NAMALWA (cell line): ENCODE measurements at places on chromosomes 2 and 18.

DNA sequence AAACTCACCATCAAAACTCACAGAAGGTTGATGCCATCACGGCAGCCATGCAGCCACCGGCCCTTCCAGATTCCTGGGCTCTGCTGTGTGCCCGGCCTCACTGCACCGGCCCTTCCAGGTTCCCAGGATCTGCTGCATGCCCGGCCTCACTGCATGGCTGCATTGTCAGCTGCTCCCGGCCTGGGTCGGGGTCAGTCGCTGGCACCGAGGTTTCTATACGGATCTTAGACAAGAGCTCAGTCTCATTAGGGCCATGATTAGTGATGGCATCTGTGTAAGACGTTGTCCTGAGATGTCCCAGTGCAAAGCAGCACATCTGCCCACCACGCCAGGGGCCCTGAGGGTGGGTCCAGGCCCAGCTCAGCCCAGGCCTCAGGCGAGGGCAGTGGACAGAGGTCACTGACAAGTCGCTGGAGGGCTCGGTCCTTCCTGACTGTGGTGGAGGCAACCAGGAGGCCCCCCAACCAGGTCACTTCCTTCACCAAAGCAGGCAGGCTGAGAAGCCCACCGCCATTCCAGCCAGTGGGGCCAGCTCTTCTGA lies 29.4 kb downstream of the TMEM18 start:
- no peak for DNase-seq

DNA sequence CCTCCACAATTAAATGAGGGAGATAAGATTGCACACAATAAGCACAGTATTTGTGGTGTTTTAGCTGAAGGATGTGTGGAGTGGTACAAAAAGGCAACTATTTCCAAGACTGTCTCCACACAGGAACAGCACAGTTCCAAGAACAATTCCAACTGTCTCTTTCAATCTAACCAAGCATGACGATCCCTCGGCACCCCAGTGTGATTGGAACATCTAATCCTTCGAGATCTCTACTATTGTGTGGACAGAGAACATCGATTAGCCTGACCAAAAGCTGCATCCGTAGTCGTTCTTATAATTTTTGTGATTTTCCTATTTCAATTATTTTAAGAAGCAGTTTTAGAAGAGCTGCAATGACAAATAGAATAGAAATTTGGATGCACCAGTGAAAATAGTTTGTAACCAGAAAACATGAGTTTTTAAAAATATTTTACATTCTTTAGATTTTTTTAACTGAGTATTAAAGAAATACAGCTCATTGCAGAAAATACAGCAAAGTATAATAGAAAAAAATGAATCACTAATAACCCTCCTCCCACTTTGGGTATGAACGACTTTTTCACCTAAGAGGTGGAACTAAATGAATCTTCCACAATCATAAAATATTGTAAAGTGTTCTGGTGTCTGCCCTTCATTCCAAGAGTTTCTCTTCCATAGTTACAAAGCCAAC lies 76.4 kb upstream of the CABLES1 start:
- no peak for DNase-seq

GRCh38 chr2:64398516-64399129 lies 55.3 kb upstream of the LGALSL start:
- DNase-seq = no peak

GRCh38 chr18:35827275-35827902 lies 145.1 kb upstream of the RMP24 start:
- no peak for DNase-seq

GRCh38 chr2:207107131-207107530 lies 58.6 kb downstream of the KLF7 start:
- DNase-seq = no peak

DNA sequence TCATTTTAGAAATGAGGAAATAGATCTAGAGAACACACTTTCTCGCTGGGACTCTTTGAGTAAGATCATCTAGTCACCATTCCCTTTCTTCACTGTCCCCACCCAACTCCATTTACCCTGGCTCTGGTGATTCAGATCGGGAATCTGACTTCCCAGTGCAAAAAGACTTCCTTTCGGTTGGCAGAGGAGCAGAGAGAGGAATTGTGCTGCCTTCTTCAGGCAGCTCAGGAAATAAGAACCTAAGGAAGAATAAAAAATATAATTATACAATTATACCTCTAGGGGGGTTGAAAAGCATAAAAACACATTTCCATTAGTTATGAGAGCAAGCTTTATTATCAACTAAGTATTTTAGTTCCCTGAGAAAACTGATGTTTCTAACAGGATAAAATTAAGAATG lies 9.3 kb upstream of the MPP4 start:
- DNase-seq = no peak

DNA sequence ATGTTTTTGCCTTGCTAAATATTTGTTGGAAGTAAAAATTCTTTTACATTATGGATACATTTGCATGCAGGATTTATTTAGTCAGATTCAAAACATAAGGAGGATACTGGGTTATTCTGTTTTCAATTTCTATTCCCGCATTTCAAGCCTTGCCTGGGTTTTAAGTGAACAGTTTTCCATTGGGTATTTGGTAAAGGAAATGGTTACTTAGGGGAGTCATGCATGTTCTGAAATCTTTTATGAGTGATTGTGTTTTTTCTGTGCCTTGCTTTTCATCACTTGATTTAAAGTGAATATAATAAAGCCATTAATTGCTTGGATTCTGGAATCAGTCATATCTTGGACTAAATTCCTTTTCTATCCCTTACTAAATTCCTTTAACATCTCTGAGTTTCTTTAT lies 12.0 kb upstream of the SP9 start:
- no peak for DNase-seq

DNA sequence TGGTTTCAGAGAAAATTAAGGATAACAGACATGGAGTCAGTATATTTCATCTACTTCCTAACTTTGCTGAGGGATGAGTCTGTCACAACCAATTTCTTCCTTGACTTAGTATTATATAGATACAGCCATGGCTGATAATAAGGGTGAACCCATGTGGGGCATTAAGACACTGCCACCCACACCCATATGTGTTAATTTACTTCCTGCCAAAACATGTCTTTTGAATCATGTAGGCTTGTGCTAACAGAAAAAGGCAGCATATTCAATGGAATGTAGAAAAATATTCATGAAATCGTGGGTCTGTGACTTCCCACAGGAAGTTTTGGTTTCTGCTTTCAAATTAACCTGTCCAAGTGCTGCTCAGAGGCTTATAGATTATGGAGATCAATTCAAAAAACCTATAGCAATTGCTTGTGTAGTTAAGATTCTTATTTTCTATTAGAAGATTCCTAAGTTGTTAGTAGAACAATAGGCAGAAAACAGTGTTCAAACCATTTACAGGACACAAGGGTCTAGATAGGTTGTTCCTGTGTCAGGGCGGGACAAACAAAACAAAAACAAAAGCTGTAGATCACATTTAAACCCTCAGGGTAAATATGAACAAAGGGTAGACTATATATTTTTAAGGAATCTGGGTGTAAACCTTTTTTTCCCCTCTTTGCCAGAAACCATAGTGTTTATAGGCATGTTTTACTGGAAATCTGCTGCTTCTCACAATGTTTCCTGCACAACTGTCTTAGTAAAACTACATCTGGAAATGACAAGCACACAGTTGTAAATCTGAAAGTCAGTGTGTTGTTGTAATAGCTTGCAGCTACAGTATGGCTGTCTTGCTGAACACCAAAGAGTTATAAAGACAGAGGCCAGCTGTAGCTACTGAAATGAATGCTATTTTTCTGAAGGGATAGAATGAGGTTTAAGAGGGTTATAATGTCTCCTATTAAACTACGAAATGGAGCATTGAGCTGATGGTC lies 691.2 kb downstream of the EPHA4 start:
- DNase-seq = no peak

DNA sequence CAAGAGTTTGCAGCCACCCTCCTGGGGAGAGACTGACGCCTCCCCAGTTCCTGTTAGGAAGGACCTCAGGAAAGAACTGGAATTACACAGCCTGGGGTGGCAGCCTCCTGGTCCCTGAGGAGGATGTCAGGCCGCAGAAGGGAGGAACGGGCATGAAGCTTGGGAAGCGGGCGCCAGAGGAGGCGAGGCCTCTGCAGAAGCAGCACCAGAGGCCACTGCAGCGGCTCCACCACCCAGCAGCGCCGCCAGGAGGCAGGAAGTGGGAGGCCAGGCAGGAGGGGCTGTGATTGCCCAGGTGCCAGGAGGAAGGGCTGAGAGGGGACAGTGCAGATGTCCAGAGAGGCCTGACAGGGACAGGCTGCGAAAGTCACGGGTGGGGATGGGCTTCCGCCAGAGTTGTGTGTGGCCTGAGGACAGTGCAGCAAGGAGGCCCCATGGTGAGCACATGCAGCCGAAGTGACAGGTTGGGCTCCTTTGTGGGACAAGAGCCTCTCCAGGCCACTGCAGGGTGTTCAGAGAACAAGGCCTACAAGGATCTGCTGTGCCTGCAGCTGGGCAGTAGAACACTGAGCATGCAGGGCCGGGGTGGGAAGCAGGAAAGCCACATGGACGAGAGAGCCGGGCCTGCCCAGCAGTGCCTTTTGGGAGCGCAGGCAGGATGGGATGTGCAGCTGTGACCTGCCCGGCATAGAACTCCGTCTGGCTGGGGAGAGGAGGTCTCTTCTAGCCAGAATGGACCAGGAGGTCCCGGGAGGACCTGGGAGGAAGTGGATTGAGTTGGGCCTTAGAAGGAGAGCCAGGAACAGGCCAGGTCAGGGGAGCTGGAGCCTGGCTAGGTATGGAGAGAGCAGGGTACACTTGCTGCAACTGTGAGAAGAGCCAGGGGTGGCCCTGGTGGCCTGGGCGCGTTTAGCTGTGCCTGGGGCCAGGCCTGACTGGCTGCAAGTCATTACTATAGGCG lies 39.1 kb upstream of the ALPP start:
- no peak for DNase-seq

- no peak for DNase-seq
Observed at GRCh38 chr2:215293879-215294278, 18.0 kb upstream of the ATIC start.

DNA sequence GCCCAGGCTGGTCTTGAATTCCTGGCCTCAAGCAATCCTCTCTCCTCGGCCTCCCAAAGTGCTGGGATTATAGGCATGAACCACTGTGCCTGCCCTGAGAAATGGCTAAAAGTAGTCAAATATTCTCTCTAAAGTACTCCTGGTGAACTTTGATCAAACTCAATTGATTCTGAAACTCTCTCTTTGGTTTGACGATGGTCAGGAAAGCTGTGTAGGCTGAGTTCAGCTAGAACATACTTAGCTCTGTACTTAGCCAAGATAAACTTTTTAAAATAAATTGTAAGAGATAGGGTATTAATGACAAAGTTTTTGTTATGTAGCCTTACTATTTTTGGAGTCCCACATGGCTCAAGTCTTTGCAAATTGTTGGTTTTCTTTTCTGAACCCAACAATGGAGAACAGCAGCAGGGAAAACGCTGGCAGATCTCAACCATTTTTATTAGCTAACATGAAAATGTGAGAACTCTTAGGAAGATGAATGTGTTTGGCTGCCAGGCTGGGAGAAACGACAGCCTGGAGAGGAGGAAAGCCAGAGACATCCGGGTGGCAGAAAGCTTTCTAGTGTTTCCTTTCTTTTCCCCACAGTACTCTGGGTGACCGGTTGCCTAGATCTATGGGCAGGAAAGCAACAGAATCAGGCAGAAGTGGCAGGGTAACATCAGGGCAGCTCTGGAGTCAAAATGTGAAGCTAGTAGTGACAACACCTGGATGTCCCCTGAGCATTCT lies 193.0 kb upstream of the LHCGR start:
- DNase-seq = no peak

DNA sequence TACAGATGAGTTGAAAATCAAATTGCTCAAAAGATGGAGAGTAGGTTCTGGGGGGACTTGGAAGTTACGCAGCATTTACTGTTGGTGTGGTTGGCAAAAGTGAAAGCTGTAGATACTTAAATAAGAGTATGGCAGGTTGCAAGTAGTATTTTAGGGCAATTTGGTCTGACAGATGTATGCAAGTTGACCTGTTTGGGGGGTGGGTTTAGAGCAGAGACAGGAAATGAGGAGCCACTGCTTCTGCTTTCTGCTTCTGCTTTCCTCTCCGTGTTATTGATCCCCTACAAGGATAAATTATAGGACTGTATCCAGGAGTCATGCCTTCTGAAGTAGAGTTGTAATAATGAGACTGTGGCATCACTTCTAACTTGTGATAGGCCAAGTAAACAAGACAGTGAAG lies 71.2 kb downstream of the EPAS1 start:
- DNase-seq = no peak

- DNase-seq = no peak
Observed at GRCh38 chr2:503288-503999, 173.8 kb downstream of the TMEM18 start.

DNA sequence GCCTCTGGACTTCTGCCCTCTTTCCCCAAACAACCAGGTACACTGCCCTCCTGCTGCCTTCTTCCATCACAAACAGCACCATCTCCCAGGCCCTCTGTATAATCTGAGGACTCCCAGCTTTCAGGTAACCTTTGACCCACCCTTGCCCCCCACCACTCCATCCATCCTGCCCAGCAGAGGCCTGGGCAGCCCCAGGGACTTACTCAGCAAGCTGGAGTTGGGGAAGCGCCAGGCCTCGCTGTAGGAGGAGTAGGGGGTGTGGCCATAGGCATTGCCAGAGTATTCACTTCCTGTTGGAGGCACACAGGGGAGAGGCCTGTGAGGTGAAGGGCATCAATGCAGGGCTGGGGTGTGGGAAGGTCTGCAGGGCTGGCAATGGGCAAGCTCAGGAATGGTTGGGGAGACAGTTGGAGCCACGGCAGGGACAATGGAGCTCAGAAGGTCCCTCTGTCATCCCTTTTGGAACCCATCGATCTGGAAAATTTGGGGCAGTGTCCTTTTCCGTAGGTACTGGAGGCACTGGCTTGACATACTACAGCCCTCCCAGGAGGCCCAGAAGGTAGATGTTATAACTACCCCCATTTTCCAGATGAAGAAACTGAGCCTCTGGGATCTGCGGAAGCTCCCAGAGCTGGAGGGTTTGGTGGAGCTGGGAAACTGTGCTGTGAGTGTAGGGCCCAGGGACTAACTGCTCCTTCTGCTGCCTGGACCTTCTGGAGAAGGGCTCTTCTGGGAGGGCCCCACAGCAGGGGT lies 46.3 kb downstream of the PSD4 start:
- no peak for DNase-seq

DNA sequence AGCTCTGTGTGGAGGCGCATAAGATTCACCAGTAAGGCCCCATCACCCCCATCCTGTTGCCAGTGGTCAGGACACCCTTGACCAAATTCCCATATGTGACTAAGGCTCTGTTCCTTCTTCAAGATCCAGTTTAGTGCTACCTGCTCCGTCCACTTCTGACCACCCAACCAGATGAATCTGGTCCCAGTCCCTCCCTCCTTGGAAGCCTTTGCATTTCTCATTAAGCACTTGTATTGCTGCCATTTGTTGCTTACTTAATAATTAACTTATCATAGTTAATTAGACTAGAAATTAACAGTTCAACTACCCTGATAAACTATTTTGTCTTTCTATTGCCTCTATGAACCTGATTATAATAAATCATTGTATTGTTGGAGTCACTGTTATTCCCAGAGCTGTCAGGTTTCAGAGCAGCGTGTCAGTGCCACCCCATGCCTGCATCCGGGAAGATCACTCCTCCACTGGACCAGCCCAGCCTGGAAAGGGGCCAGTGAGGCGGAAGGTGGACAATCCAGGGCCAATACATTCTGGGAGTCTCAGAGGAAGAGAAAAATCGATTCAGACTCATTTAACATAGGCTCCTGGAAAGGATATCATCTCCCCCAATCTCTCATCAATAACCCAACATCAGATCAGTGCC lies 9.5 kb upstream of the NAT8 start:
- DNase-seq = no peak
